Uterus (tissue), 4 donors: ENCODE measurements at places on chromosomes 3 and 15. TPM values are rescaled to one million over a fixed set of nuclear protein-coding genes. Genes with fewer than 3 reads are reported as not detected.
A peak's percentile ranks its signal among the peaks of the same experiment; 100 is the strongest.

GRCh38 chr3:122148941-122149627 is 34.4 kb upstream of the CASR start:
- H3K4me1 ChIP-seq = no peaks in the 10 kb centered on the region
- no peak overlapping the region for H3K27ac ChIP-seq
- DNase-seq = no peak
- H3K4me3 ChIP-seq = no peak overlapping the region
- no peaks in the 10 kb centered on the region for H3K36me3 ChIP-seq
- H3K27me3 ChIP-seq = no peaks in the 10 kb centered on the region

DNA sequence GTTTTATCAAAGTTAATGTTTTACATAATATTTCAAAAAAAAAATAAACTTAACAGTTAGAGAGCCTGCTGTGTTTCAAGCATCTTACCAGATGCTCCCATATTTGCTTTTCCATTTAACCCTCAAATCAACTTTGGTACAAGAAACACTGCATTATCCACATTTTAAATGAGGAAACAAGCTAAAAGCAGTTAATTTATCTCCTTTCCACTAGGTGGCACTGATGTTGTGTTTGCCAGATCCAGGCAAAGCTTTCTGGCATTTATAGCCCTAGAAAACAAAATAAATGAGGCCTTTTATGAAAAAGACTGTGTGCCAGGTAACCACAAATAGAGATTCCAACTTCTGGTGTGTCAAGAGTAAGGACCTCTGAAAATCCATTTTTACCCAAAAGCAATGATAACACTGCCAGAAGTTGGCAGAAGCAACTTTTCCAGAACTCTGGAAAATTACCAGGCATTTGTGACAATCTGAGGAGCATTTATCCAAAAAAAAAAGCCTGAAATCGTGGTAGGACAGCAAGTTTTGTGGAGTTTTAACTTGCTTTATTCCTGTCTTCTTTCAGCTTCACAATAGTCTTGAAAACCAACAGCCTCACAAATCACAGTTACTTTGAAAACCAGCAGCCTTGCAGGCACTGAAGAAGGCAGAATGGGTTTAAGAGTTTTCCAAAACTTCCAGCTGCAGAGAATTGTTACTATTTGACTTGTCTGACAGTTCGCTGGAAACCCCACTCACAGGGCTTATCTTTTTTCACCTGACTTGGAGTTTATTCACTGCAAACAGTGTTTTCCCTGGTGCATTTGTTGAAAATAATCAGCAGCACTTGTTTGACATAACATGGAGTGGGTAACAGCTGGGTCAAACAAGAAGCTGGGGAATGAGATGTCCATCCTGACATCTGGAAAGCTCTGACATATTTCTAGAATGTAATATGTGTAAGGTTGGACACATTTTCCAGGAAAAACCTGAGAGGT is 9.2 kb downstream of the FAM162A start:
- H3K27ac ChIP-seq = peak overlapping the region; percentile 48
- H3K27me3 ChIP-seq = no peaks in the 10 kb centered on the region
- no peaks in the 10 kb centered on the region for H3K4me1 ChIP-seq
- H3K36me3 ChIP-seq = no peaks in the 10 kb centered on the region
- DNase-seq = no peak

GRCh38 chr3:126618021-126618420 is 36.9 kb downstream of the TXNRD3 start:
- no peaks in the 10 kb centered on the region for H3K27me3 ChIP-seq
- H3K27ac ChIP-seq = no peak overlapping the region
- H3K4me1 ChIP-seq = no peaks in the 10 kb centered on the region
- no peak overlapping the region for H3K4me3 ChIP-seq
- no peaks in the 10 kb centered on the region for H3K36me3 ChIP-seq

GRCh38 chr15:40091861-40092255 is 16.8 kb downstream of the BMF start:
- peak; percentile 60 for DNase-seq
- H3K4me1 ChIP-seq = peaks cover 32% of the 10 kb centered on the region
- no peak overlapping the region for H3K4me3 ChIP-seq
- no peaks in the 10 kb centered on the region for H3K27me3 ChIP-seq

GRCh38 chr3:99866261-99866761 is 48.6 kb downstream of the CMSS1 start:
- no peak overlapping the region for H3K4me3 ChIP-seq
- DNase-seq = no peak
- no peaks in the 10 kb centered on the region for H3K27me3 ChIP-seq
- peak overlapping the region; percentile 95 for H3K27ac ChIP-seq

DNA sequence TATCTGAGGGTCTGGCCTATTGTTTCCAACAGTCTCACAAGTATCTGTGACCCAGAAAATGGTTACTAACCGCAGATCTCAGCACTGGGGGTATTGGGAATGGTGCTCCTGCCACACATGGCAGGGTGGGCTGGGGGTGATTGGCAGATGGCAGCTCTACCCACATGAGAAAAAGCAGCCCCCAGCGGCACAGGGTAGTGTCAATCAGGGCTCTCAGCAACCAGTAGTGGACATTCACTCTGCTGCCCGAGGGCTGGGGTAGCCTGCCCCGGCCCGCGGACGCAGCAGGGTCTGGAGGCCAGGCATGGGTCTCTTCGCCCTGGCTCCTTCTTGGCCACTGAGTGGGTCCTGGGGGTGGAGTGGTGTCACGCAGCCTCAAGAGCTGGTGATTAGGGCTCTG is 8.6 kb downstream of the DNAH1 start:
- no peaks in the 10 kb centered on the region for H3K4me1 ChIP-seq
- no peak for DNase-seq
- H3K4me3 ChIP-seq = no peak overlapping the region
- no peak overlapping the region for H3K27ac ChIP-seq
- no peaks in the 10 kb centered on the region for H3K36me3 ChIP-seq
- H3K27me3 ChIP-seq = no peaks in the 10 kb centered on the region

DNA sequence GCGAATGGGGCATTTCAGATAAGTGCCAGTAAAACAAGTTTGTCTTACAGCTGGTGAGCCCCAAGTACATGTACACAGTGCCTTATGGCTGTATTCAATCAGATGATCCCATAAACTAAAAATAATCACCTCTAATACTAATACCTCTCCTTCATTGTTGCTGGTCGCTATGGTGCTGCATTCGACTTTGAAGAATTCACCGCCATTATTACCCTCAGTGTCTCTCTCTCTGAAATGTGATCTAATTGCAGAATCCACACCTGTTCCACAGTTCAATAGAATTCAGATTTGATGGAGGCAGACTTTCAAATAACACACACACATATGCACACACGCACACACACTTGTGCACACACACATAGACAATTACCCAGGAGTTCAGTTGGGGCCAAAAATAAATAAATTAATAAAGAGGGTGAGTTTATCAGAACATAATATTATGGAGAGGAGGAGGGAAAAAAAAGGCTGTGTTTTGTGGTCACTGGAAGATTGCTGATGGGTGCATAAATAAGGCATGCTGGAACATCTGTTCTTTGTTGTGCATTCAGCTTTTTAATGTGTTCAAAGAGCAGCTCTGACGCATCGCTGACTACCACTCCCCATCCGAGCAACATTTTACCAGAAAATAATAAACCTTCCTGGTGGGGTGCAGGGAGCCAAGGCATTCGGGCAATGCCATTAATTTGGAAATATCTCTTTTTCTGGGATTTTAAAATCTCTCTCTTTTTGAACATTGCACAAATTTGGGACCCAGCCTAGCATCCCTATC is 235.7 kb downstream of the SATB1 start:
- no peak for DNase-seq
- H3K4me3 ChIP-seq = no peak overlapping the region
- no peaks in the 10 kb centered on the region for H3K27me3 ChIP-seq
- H3K4me1 ChIP-seq = no peaks in the 10 kb centered on the region
- H3K27ac ChIP-seq = no peak overlapping the region
- H3K36me3 ChIP-seq = no peaks in the 10 kb centered on the region

DNA sequence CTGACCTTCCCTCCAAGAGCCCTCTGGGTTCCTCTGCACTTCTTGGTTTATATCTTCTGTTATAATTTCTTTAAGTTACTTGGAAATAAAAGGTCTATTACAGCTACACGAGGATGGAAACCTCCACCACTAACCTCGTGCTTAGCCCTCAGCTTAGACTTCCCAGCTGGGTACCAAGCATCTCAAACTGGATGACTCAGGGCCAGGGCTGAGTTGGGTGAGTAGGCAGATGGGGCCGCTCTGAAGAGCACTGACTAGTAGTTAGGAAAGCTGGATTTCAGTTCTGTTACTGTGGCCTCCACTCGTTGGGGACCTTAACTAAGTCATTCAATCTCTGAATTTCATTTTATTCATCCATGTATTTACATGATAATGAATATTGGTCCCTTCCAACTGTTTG is 1036.6 kb downstream of the IGSF11 start:
- no peaks in the 10 kb centered on the region for H3K4me1 ChIP-seq
- DNase-seq = no peak
- H3K36me3 ChIP-seq = no peaks in the 10 kb centered on the region
- H3K4me3 ChIP-seq = no peak overlapping the region
- H3K27ac ChIP-seq = no peak overlapping the region
- H3K27me3 ChIP-seq = no peaks in the 10 kb centered on the region

- no peaks in the 10 kb centered on the region for H3K36me3 ChIP-seq
- no peak overlapping the region for H3K4me3 ChIP-seq
- H3K27me3 ChIP-seq = no peaks in the 10 kb centered on the region
- H3K27ac ChIP-seq = no peak overlapping the region
Observed at GRCh38 chr15:38598749-38599148, 34.1 kb upstream of the RASGRP1 start.

- no peak overlapping the region for H3K4me3 ChIP-seq
- H3K27ac ChIP-seq = peak overlapping the region; percentile 66
- H3K27me3 ChIP-seq = no peaks in the 10 kb centered on the region
- H3K36me3 ChIP-seq = no peaks in the 10 kb centered on the region
Observed at GRCh38 chr3:25895443-25895842, 105.6 kb downstream of the OXSM start.

- no peaks in the 10 kb centered on the region for H3K4me1 ChIP-seq
- no peaks in the 10 kb centered on the region for H3K36me3 ChIP-seq
- H3K27me3 ChIP-seq = no peaks in the 10 kb centered on the region
- H3K27ac ChIP-seq = no peak overlapping the region
Observed at GRCh38 chr3:171851660-171852058, 8.5 kb downstream of the TMEM212 start.

DNA sequence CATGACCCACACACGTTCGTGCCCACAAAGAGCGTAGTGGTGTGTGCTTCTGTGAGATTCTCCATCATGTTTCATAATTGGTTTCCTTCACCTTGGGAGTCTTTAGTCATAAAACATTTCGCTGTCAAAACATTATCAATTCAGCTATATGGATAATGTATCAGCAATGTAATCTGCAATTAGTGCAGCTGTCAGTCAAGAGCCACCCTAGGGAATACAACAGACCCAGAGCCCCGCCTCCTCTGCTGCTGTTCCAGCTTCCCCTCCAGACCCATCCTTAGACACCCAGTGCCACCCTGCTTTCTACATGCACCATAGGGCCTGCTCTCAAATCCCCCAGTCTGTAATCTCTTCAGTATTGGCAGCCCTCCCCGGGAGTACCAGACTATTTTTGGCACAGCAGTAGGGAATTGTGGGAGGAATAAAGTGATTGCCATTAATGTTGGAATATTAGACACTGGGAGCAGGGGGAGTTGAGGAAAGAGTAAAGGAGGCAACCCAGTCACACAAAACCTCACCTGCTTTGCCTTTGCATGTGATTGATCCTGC is 31.5 kb upstream of the C3orf80 start:
- H3K36me3 ChIP-seq = no peaks in the 10 kb centered on the region
- H3K27me3 ChIP-seq = no peaks in the 10 kb centered on the region
- no peaks in the 10 kb centered on the region for H3K4me1 ChIP-seq
- no peak overlapping the region for H3K4me3 ChIP-seq

DNA sequence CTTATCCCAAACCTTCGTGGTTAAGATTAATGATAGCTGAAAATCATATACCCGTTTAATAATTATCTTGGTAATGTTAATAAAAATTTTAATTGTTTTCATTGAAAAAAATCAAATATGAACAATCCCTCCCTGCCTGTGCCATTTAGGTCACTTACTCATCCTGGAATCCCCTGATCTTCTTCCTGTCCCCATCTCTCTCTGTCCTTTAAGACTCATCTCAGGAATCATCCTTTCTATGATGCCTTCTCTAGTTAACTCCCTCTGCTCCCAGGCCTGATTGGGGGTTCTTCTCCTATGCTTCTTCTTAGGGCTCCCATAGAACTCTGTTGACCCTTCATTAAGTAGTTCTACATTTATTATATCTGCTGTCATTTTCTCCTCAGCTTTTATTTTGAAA is 91.6 kb downstream of the MBNL1 start:
- DNase-seq = no peak
- no peak overlapping the region for H3K4me3 ChIP-seq
- H3K27me3 ChIP-seq = no peaks in the 10 kb centered on the region
- H3K4me1 ChIP-seq = no peaks in the 10 kb centered on the region
- H3K27ac ChIP-seq = peak overlapping the region; percentile 27
- no peaks in the 10 kb centered on the region for H3K36me3 ChIP-seq

DNA sequence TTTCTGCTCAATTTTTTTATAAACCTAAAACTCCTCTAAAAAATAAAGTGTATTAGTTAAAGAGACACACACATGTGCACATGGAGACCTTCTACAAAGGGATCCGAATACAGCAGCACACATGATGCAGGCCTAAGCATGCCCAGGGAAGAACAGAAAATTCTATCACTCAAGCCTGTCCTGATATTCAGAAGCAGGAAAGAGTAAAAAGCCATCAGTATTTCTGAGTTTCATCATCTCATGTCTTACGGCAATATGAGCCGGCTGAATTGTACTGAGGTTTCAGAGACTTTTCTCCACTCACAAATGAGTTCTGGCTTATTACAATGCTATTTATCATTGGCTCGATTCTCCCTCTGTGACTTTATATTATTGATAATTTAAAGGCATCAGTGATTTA is 97.5 kb downstream of the CADPS start:
- H3K4me3 ChIP-seq = no peak overlapping the region
- H3K4me1 ChIP-seq = no peaks in the 10 kb centered on the region
- H3K27me3 ChIP-seq = no peaks in the 10 kb centered on the region
- no peaks in the 10 kb centered on the region for H3K36me3 ChIP-seq
- no peak for DNase-seq

DNA sequence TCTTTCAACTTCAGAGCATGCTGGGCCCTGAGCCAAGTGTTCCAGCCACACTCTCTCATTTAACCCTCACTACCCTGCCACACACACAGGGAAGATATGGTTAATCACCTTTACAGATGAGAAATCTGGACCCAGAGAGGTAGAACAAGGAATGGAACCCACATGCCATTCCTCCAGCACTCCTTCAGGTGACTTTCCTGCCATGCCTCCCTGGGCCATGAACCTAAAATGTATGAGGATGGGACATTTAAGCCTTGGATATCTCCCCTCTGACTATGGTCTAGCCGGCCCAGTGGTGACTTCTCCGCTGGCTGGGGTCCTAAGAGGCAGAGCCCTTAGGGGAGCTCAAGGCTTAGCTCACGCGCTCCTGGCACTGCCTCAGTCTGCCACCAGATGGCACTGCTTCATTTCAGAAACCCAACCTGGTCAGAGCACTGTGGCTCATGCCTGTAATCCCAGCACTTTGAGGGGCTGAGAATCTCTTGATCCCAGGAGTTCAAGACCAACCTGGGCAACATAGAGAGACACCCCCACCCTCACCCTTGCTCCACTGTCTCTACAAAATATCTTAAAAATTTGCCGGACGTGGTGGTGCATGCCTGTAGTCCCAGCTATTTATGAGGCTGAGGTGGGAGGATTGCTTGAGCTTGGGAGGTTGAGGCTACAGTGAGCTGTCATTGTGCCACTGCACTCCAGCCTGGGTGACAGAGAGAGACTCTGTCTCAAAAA is 2.2 kb upstream of the DCAF1 start:
- DNase-seq = peak; percentile 80
- H3K4me1 ChIP-seq = no peaks in the 10 kb centered on the region
- peak overlapping the region; percentile 5 for H3K27ac ChIP-seq
- no peak overlapping the region for H3K4me3 ChIP-seq
- H3K36me3 ChIP-seq = no peaks in the 10 kb centered on the region
- no peaks in the 10 kb centered on the region for H3K27me3 ChIP-seq

Gene FETUB
- not detected for total RNA-seq

Gene ZBTB38
- 183 TPM for total RNA-seq

Gene AP3B2
- 1.9 TPM for total RNA-seq

Gene PCOLCE2
- 7.7 TPM for total RNA-seq
